ENCODE measurements at places on chromosomes 11 and 22.

DNA sequence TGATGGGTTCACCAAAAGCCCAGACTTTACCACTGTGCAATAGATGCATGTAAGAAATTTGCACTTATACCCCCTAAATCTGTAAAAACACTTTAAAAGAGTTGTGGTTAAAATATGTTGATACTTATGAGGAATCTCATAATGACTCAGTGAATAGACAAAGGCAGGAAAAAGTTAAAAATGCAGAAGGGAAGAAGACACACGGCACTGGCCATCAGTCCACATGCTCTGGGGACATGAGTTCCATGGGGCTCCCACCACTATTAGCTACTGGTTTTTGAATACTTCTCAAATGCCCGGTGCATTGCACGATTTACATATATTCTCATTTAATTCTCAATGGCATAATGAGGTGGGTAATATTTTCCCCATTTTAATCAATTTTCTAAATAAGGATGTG, 59.3 kb upstream of the BLID start:
- no peak for DNase-seq

- no peak for DNase-seq
Measured at GRCh38 chr11:44313761-44314489, 4.0 kb upstream of the ALX4 start.

- DNase-seq = no peak
Measured at GRCh38 chr11:76455931-76456330, 11.1 kb downstream of the EMSY start.

- DNase-seq = no peak
Measured at GRCh38 chr11:120357620-120358019, 21.4 kb downstream of the ARHGEF12 start.

- no peak for DNase-seq
Measured at GRCh38 chr11:2976294-2977063, 15.7 kb downstream of the NAP1L4 start.

Data from WTC11 (cell line).